ENCODE measurements at places on chromosomes 2 and 18.
A peak's percentile ranks its signal among the peaks of the same experiment; 100 is the strongest.

- peak; percentile 72 for DNase-seq
Measured at GRCh38 chr2:70132244-70133126, 45.2 kb downstream of the PCBP1 start.

DNA sequence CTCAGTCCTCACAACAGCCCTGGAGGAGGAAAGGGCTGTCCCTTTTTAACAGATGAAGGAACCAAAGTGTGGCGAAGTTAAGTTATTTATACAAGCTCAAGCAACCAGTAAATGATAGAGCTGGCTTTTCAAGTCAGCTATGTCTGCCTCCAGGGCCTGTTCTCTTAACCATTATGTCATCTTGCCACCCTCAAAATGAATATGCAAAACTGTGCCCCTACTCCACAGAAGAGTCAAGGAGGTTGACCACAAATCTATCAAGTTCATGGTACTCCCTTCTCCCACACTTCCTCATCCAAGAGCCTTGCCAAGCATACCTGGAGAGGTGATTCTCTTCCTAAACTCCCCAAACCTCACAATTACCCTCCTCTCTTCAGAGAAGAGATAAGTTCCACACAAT lies 37.3 kb upstream of the CREB1 start:
- no peak for DNase-seq

- DNase-seq: no peak
Measured at GRCh38 chr2:150129921-150130575, 357.4 kb downstream of the RND3 start.

- DNase-seq: no peak
Measured at GRCh38 chr2:28648147-28648546, 103.5 kb upstream of the PPP1CB start.

GRCh38 chr2:160376576-160376975 lies 117.0 kb downstream of the RBMS1 start:
- DNase-seq: no peak

DNA sequence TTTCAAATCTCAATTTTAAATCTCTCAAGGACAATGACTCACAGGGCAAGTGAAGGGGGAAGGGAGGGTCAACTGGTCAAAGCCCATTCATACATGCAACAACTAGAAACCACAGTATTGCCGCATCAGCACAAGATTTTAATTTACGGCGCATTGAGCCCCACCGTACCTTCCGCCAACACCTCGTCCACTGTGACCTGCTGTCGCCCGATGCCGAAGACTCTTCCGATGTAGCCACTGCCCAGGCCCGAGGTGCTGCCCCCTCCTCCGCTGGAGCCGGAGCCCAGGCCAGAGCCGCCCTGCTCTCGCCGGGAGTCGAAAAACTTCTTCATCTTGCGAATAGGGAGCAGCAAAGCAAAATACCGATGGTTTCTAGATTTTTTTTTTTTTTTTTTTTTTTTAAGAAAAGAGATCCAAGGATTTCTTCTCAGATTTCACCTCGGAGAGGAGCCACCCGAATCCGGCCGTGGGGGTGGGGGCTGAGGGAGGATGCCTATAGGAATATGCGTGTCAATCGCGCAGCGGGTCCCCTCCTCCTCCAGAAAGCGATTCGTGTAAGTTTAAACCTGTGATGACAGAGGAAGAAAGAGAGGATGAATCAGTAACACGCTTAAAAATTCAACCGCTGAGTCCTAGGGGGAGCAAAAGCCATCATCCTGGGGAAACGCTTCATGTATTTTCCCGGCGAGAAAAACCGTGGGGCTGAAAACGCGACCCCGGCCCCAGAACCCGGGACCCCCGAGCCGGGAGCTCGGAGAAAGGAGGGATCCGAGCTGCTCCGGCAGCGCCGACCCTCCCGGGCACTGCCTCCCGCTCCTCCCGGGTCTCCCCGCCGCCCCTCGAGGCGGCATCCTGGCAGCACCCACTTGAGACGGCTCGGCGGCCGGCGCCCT lies 584 bp downstream of the AAK1 start:
- DNase-seq: peak; percentile 63

- DNase-seq: no peak
Measured at GRCh38 chr18:51523671-51524070, 326.2 kb upstream of the MEX3C start.

DNA sequence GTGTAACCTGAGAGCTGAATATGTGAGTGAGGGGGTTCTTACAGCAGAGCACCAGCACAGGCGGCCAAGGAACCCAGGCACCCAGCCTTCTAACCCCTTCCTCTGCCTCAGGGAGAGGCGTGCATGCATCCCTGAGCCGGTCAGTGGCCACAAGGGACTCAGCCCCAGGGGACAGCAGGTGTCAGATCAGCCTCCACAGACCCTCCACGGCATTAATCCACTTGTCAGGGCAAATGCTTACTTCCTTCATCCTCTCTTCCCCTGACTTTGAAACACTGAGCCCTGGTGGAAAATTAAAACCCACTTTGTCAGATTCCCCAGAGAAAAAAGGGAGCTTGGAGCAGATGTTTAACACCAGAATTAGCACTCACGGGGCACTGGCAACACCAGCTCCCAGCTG lies 60.5 kb upstream of the SMAD2 start:
- DNase-seq: no peak

GRCh38 chr18:48455555-48456478 lies 46.6 kb upstream of the ZBTB7C start:
- no peak for DNase-seq

All from nucleus accumbens (tissue), 56 donors.